ENCODE measurements at places on chromosomes 1 and 21.

- no peak for DNase-seq
Measured at GRCh38 chr21:36156815-36157670, at the start of gene DOP1B. Gene DOP1B (plus strand): TSS chr21:36156824. CDS start chr21:36164734, 7,910 bp downstream.

- peak; percentile 22 for DNase-seq
Measured at GRCh38 chr1:71667216-71667615, 586.4 kb upstream of the ZRANB2 start.

DNA sequence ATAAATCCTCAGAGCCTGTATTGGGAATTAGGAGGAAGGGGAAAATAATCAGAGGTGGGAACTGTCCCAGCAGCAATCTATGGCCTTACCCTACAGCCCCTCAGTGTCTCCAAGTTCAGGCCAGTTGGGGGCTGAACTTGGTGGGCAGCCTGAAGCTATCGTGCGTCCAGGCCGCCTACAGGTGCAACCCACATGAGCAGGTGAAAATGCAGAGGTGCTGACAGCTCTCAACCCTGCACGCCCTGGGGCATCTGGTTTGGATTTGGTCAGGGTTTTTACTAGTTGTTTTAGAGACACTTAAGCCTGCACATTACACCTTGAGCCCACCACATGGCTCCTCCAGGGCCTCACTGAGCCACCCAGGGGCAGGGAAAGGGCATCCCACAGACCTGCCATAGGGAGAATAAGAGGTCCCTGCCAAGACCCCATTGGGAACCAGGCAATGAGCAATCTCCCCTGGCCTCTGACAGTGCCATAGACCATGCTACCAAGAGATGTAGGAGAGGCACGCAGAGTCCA is 209.5 kb downstream of the FOXD2 start:
- no peak for DNase-seq

- DNase-seq = peak; percentile 59
Measured at GRCh38 chr1:208007938-208008342, 97.0 kb upstream of the CD34 start.

DNA sequence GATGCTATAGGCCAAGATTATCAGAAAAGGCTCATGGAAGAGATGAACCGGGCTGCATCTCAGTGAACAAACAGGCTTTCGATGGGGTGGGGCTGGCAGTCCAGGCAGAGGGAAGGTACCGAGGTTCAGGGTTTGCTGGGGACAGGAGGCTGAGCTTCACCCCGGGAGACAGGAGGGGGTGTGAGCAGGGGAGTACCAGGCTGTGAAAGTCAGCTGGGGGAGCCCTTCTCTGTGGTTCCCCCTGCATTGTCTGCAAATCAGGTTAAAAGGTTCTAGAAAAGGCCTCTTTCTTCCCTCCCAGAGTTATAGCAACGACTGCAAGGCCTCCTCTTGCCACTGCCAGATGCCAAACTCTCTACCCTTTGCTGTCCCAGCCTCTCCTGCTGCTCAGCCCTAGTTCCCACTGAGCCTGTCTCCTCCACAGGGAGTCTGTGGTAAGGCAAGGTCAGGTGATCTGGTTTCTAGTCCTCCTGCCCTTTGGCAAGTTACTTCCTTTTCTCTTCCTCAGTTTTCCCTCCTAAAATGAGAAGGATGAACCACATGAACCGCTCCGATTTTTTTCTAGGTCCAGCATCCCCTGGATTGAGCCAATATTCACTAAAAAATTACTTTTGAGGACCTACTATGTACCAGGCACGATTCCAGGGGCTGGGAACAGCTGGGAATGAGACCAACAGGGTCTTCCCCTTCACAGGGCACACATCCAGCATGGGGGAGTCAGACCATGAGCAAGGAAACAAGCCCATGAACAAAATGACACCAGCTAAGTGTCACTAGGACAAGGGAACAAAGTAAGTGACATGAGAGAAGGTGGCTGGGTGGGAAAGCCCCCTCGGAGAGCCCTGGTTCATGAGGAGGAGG is 7.2 kb downstream of the LAD1 start:
- no peak for DNase-seq

DNA sequence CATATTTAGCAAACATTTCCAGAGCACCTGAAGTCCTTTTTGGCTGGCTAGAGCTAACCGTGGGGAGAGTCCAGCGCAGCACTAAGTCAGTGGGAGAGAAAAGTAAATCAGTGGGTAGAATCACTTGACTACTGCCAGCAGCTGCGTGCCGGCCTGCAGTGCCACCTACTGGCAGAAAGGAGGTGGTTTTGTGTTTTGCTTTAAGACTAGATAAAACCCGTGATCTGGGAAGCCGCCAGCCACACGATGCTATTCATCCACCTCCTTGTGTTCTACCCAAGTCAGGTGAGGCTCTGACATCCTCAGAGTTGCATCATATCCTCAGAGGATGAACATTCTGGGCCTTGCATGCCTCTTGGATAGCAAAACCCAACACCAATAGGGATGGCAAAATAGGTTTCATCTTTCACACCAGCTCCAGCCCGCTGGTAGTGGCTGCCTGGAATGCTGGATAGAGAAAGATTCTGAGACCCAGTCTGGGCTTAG is 14.1 kb upstream of the HEYL start:
- peak; percentile 80 for DNase-seq

GRCh38 chr1:216627252-216627651 is 96.0 kb downstream of the ESRRG start:
- no peak for DNase-seq

GRCh38 chr1:204414016-204414415 is 2.4 kb upstream of the PPP1R15B start:
- DNase-seq = no peak

DNA sequence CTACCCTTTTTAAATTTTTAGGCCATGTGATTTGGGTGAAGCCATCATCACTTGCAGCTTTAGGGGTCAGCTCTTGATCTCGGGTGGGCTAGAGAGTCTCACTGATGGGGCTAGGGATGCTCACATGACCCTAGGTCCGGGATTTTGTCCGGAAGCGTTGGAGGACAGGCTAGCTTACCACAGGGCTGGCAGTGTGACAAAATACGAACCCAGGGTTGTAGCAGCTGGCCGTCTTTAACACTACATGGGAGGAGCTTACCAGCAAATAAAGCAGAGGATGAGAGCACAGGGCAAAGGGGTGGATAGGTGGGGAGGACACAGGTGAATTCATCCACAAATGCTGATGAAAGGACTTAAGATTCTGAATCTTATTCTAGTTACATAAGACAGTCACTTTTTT is 21.9 kb downstream of the GPR161 start:
- no peak for DNase-seq

GRCh38 chr1:5480906-5481305 is 511.3 kb downstream of the NPHP4 start:
- DNase-seq = no peak

DNA sequence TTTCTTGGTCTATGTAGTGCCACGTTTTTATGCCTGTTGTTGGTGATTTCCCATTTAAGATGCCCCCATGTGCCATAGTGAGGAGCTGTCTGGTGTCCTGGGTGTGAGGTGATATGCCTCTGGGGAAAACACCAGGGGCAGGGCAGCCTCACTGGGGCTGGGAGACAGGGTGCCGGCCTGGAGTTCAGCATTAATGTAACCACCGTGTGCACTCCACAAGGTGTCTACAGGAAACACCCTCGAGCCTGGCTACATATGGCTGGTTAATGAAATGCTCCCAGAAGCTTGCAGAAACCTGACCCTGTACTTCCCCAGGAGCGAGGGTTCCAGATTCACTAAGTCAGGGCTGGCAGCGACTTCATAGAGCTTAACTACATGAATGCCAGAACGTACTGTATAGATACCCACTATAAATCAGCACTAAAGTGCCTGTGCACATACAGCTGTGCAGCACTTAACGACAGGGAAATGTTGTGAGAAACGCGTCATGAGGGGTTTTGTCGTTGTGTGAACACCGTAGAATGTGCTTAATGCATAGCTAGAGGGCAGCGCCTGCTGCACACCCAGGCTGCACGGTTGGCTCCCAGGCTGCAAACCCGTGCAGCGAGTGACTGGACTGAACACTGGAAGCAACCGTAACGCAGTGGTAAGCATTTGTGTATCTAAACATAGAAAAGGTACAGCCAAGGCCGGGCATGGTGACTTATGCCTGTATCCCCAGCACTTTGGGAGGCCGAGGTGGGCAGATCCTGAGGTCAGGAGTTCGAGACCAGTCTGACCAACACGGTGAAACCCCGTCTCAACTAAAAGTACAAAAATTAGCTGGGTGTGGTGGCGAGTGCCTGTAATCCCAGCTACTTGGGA is 10.4 kb downstream of the TFF2 start:
- no peak for DNase-seq

DNA sequence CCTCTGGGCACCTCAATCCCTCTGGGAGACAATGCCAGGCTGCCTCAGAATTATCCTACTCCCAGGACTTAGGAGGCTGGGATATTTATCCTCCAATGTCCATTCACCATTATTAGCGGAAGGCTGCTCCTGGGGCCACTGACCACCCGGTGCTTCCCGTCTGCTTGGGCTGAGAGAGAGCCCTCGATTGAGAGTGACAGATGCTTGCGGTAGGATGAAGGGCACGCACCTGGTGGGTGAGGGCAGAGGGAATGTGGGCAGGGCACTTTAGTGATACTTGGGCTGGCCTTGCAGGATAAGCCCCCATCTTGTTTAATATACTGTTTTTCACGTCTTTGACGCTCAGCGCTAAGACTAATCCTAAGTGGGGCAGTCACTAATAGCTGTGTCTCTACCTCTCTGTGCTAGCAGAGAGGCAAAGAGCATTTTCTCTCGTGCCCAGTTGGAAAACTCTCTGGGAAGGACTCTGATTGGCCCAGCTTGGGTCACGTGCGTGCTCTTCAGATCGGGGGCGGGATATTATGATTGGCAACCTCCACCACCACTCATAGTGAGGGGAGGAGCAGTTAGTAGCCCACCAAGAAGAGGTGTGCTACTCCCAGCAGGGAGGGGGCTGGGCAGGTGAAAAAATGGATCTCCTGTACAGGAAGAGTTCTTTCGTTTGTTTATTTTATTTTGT is 10.6 kb upstream of the PARS2 start:
- peak; percentile 10 for DNase-seq

DNA sequence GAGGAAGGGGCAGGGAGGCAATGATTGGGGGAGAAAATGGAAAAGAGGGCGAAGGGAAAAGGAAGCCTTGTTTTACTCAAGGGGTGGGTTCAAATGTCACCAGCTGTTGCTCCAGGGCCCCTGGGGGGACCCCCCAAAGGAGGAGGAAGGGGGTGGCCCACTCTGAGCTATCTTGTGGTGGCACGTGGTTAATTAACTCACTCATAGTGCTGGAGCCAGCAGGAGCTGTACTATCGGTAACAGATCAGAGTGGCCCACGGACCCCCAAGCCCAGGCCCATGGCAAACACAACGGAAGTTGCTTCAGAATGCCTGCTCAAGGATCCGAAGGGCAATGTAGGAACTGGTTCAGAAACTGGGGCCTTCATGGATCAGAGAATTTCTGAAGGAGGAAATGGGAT is 7.2 kb downstream of the TFF2 start:
- no peak for DNase-seq

DNA sequence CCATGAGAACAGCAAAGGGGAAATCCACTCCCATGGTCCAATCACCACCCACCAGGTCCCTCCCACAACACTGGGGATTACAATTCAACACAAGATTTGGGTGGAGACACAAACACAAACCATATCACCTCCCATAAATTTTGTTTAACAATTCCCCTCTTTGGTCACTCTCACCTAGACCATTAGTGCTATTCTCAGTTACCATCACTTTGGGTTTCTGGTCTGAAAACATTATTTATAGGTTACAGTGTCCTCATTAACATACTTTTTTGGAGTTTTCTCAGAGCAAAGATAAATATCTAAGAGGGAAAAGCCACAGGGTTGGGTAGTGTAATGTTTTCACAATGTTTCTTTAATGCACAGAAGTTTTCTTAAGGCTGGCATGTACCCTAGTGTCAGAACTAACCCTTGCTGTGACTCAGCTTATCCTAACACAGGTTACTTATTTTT is 47.7 kb upstream of the DNAH14 start:
- DNase-seq = no peak

DNA sequence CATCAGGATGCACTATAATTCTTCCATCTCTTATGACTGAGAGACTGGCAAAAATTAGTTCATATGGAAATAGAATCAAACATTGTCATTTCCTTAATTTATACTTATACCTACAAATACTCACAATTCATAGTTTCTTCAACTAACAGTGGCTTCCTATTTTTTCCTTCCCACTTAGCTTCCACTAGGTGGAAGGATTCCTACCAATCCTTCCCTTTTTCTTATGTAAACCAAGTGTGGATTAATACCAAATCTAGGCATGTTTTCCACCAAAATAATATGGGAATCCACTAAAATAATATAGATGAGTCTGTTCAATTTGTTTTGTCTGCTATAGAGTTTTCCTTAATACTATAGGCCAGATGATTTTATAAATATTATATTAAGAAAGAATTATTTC is 1537.1 kb downstream of the PLA2G4A start:
- DNase-seq = no peak

DNA sequence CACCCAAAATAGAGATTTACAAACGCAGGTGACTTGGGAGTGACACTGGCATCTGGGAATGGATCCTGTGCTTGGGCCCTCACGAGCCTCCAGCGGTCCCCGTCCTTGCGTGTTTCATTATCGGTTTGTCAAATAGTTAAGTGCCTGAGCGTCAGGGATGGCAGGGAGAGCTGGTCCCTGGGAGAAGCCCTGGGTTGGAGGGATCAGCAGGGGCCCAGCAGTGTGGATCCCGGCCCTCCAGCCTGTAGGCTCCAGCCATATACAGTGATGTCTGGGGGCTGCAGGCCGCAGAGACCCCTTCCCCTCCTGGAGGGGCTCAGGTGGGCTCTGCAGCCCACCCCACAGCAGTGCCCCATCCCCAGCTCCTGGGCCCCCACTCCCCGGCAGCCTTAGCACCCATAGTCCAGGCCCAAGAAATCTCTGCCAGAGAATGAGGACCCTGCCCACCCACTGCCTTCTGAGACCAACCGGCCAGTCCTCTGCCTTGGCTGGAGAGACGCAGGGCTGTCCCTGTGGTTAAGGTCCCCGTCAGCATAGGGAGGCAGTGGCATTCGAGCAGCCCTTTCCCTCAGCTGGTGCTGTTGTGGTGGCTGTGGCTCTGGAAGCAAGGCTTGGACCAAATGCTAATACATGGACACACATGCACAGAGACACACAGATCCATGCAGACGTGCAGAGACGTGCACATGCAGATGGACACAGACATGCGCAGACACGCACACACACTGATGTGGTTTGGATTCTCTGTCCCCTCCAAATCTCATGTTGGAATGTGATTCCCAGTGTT is 2.4 kb upstream of the SLC19A1 start:
- no peak for DNase-seq

- no peak for DNase-seq
Measured at GRCh38 chr1:25718732-25719131, 81.3 kb upstream of the SELENON start.

GRCh38 chr1:9459816-9460407 is 79.4 kb upstream of the SLC25A33 start:
- no peak for DNase-seq

All from astrocyte of the spinal cord (primary cell).